GM23248 (cell line): ENCODE measurements at places on chromosomes 4 and X. TPM values are rescaled to one million over a fixed set of nuclear protein-coding genes. Genes with fewer than 3 reads are reported as not detected.

DNA sequence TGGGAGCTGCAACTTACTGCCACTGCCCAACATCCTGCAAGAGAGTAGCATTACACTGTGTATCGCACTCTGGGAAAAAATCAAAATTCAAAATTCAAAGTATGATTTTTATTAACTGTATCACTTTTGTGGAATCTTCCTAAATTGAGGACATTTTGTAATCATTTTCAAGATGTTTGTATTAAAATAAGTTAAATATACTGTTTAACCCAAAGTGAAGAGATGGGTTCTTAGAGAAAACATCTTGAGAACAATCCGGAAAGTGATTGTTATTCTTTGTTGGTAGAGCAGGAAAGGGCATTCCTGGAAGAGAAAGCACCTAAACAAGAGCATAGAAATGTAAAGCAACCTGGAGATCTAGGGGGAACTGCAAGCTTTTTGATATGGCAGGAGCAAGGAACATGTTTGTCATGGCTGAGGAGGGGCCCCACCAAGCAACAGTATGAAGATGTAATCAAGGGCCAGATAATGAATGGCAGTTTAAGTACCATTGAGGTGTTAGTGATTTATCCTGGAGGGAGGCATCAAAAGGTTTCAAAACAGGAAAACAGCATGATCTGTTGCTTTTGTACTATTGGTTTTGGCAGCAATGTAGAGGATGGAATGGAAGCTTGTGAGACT is 14.1 kb upstream of the SEC24D start:
- H3K36me3 ChIP-seq = no peaks in the 10 kb centered on the region
- no peaks in the 10 kb centered on the region for H3K27me3 ChIP-seq
- DNase-seq = no peak

COX7B2 gene
- total RNA-seq = not detected in 2 replicates

GRCh38 chr4:177275999-177276398 is 33.7 kb upstream of the NEIL3 start:
- no peak for DNase-seq
- H3K27ac ChIP-seq = no peak overlapping the region
- H3K27me3 ChIP-seq = no peaks in the 10 kb centered on the region
- no peaks in the 10 kb centered on the region for H3K4me1 ChIP-seq
- H3K36me3 ChIP-seq = no peaks in the 10 kb centered on the region

MAGEA2B gene
- total RNA-seq = not detected in 2 replicates
